ENCODE measurements at places on chromosomes 6 and 20.
A peak's percentile ranks its signal among the peaks of the same experiment; 100 is the strongest.

- no peak overlapping the region for H3K4me3 ChIP-seq
- peaks cover 6% of the 10 kb centered on the region for H3K27me3 ChIP-seq
Observed at GRCh38 chr6:169169941-169170582, 83.6 kb downstream of the THBS2 start.

GRCh38 chr6:28354688-28355554 lies 5.2 kb downstream of the ZKSCAN3 start:
- H3K4me3 ChIP-seq: peak overlapping the region; percentile 93
- no peak overlapping the region for H3K27ac ChIP-seq
- H3K36me3 ChIP-seq: peaks cover 9% of the 10 kb centered on the region
- peaks cover 16% of the 10 kb centered on the region for H3K4me1 ChIP-seq

- peaks cover 7% of the 10 kb centered on the region for H3K27me3 ChIP-seq
- no peaks in the 10 kb centered on the region for H3K36me3 ChIP-seq
- no peak overlapping the region for H3K27ac ChIP-seq
Observed at GRCh38 chr6:51892750-51893149, 194.7 kb downstream of the PKHD1 start.

DNA sequence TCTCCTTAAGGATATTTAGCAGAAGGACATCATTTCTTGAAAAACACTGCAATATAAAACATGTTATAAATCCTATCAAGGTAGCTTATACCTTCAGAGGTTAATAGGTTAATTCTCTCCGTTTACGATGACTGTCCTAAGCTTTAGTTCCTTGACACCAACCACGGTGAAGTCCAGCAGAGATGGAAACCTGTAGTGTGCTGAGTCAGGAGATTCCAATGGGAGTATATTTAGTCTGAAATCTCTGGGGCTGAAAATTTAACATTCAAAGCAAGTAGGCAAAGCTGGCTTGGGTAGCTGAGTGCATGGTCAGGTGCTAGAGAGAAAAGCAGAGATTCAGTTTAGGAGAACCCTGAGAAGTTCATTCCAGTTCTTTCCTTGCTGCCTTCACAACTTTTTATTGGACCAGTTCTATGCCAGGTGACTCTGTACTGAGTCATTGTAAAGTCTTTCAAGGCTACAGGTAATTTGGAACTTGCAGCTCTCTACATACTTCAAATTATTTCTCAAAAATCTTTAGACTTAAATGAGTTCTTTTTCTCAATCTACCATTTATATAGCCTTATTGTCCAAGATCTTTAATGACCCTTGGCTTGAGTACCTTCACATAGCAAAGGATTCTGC lies 1009.4 kb upstream of the FLRT3 start:
- no peak for DNase-seq
- peaks cover 2% of the 10 kb centered on the region for H3K27me3 ChIP-seq
- no peak overlapping the region for H3K27ac ChIP-seq
- no peak overlapping the region for H3K4me3 ChIP-seq
- H3K4me1 ChIP-seq: peaks cover 6% of the 10 kb centered on the region

DNA sequence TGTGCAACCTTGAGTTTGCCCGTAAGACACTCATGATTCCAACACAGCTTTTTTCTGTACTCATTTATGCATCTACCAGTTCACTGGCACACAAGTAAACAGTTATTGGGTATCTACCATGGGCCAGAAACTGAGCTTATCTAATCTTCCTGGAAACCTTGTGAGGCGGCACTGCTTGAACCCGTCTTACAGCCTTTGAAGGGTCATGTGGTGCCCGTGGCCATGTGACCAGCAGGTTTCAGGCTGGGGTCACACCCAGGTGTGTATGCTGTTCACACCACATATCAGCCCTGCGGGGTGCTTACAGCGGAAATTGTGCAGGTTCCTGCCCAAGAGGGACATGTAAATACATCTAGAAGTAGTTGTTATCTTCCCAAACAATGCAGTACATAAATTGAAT lies 6.1 kb downstream of the THBD start:
- no peak for DNase-seq
- H3K4me3 ChIP-seq: no peak overlapping the region
- H3K27me3 ChIP-seq: peaks cover 16% of the 10 kb centered on the region
- no peak overlapping the region for H3K27ac ChIP-seq

- no peak for DNase-seq
- peaks cover 2% of the 10 kb centered on the region for H3K4me1 ChIP-seq
- H3K27me3 ChIP-seq: peaks cover 23% of the 10 kb centered on the region
- no peaks in the 10 kb centered on the region for H3K36me3 ChIP-seq
- no peak overlapping the region for H3K4me3 ChIP-seq
Observed at GRCh38 chr20:48288930-48289507, 503.7 kb upstream of the SULF2 start.

DNA sequence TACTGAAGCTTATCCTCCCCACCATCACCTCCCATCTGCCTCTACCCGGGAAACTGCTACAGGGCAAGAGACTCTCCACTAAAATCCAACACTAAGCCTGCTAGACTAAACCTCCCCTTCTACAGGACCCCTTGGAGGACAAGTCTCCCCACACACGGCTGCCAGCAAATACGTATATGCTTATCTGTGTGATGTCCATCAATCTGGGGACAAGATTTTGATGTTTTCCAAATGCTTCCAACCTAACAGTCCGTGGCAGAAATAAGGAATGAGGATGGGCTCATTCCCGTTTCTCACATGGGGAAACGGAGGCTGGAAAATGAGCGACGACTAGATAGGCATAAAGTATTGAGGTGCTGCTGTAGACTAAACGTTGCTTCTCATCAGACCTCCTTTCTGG lies 1.8 kb downstream of the KCNK5 start:
- peaks cover 22% of the 10 kb centered on the region for H3K27me3 ChIP-seq
- no peak overlapping the region for H3K27ac ChIP-seq
- no peak overlapping the region for H3K4me3 ChIP-seq

DNA sequence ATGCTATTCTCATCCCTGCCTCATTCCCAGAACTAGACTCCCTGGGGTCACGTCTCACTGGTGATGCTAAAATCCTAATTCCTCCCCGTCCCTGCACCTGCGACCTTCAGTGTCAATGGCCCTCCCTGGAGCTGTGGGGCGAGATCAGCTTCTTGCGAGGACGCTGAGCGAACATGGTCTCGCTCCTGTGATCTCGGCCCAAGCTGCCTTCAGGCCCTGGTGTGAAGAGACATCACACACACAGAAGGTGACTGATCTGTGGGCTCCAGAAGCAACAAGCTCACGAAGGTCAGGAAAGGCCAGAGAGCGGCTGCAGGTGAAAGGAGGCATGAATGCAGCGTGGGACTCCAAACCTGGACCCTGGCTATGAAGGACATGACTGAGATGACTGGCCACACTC lies 139.5 kb upstream of the CST7 start:
- no peak overlapping the region for H3K4me3 ChIP-seq
- no peaks in the 10 kb centered on the region for H3K36me3 ChIP-seq
- no peak for DNase-seq
- H3K27ac ChIP-seq: no peak overlapping the region

- H3K27ac ChIP-seq: no peak overlapping the region
- H3K4me3 ChIP-seq: no peak overlapping the region
- no peaks in the 10 kb centered on the region for H3K36me3 ChIP-seq
Observed at GRCh38 chr6:142292166-142292924, 9.5 kb upstream of the ADGRG6 start.

- no peaks in the 10 kb centered on the region for H3K27me3 ChIP-seq
- H3K4me3 ChIP-seq: no peak overlapping the region
- H3K4me1 ChIP-seq: peaks cover 2% of the 10 kb centered on the region
- no peak for DNase-seq
- no peaks in the 10 kb centered on the region for H3K36me3 ChIP-seq
- no peak overlapping the region for H3K27ac ChIP-seq
Observed at GRCh38 chr6:15780437-15780836, 117.6 kb upstream of the DTNBP1 start.

GRCh38 chr6:116511424-116512110 lies at the start of gene CALHM5:
TSS of gene CALHM5 (plus strand) at chr6:116511639. CDS start at chr6:116511697, 58 bp downstream.
- no peak within 1 kb of the TSS for H3K4me3 ChIP-seq
- no peaks in the 10 kb centered on the region for H3K27me3 ChIP-seq
- no peaks in the 10 kb centered on the region for H3K36me3 ChIP-seq

DNA sequence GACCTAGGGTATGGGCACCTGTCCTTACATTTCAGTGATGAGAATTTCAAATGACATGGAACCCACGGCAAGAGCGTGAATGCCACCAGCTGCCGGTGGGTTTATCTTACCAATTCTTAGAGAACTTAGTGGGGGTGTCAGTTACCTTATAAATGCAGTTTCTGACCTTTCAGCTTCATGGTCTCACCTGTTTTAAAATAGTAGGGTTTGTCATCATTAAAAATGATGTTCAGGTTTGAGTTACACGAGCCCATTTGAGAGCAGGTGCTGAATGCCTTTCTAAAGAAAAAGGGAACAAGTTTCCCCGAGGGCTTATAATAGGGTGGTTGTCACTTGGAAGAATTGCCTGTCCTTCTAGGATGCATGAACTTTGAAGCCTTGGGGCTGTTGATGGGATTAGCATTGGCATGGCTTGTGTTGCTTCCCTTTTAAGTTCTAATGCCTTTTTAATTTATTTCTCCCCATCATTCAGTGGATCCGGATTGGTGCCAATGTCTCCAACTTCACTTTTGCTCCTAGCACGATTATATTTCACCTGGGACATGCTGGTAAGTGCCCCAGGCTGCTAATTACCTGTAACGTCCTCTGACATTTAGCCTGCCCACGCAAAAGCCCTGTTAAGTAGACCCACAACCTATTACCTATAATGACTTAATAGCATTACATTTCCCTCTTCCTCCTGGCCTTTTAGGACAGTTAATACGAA lies 27.9 kb downstream of the GHRH start:
- H3K27ac ChIP-seq: no peak overlapping the region
- no peak for DNase-seq
- H3K36me3 ChIP-seq: peaks cover 57% of the 10 kb centered on the region
- no peaks in the 10 kb centered on the region for H3K27me3 ChIP-seq
- no peaks in the 10 kb centered on the region for H3K4me1 ChIP-seq
- no peak overlapping the region for H3K4me3 ChIP-seq

GRCh38 chr20:33400812-33401183 lies 521 bp downstream of the CDK5RAP1 start:
- peaks cover 27% of the 10 kb centered on the region for H3K4me1 ChIP-seq
- H3K27me3 ChIP-seq: no peaks in the 10 kb centered on the region
- H3K36me3 ChIP-seq: peaks cover 3% of the 10 kb centered on the region

DNA sequence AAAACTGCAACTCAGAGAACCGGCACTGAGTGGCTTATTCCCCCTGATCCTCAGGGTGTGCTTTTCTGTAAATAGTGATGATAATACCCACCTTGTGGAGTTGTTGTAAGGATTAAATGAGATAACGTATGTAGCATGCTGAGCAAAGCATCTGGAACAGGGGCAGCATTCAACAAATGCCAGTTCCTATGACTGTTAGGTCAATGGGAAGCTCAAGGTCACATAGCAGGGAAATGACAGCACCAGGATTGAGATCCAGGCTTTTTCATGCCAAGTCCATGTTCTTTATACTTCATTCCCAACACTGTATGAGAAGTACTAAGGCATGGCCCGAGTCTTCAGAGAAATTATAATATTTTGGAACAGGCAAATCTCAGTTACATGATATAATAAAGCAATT lies 5.1 kb downstream of the RCAN2 start:
- peaks cover 18% of the 10 kb centered on the region for H3K27me3 ChIP-seq
- H3K4me3 ChIP-seq: no peak overlapping the region
- H3K36me3 ChIP-seq: no peaks in the 10 kb centered on the region
- H3K27ac ChIP-seq: no peak overlapping the region
- DNase-seq: no peak
- H3K4me1 ChIP-seq: peaks cover 2% of the 10 kb centered on the region

DNA sequence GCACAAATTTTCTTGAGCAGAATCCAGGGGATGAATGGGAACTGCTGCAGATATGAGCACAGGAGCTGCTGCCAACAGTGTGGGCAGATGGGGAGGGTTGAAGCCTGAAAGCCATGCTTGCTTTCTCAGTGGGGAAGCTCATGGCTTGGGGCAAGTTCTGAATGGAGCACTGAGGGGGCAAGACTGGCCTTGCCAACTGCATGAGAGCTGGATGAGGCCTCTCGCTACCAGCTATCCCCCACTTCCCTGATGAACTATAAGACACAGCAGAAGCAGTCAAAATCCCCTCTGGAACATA lies 28.3 kb downstream of the TREM1 start:
- no peak overlapping the region for H3K4me3 ChIP-seq
- peaks cover 12% of the 10 kb centered on the region for H3K36me3 ChIP-seq
- DNase-seq: no peak
- H3K27ac ChIP-seq: no peak overlapping the region
- H3K27me3 ChIP-seq: peaks cover 2% of the 10 kb centered on the region
- H3K4me1 ChIP-seq: peaks cover 12% of the 10 kb centered on the region

DNA sequence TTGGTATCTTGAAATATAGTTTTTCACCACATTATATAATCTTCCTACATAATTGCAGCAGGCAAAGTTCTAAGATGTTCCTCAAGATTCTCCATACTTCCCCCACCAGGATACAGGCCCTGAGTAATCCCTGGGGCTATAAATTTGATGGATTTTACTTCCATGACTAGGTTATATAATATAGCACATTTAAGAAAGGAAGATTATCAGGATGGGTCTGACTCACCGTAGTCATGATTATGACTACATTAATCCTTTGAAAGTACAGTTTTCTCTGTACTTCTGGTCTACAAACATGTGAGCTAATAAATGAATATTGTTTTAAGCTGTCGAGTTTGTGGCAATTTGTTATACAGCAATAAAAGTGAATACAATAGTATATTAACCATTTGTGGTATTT lies 122.5 kb downstream of the MACROD2 start:
- no peak for DNase-seq
- H3K36me3 ChIP-seq: no peaks in the 10 kb centered on the region
- no peaks in the 10 kb centered on the region for H3K4me1 ChIP-seq
- no peaks in the 10 kb centered on the region for H3K27me3 ChIP-seq

DNA sequence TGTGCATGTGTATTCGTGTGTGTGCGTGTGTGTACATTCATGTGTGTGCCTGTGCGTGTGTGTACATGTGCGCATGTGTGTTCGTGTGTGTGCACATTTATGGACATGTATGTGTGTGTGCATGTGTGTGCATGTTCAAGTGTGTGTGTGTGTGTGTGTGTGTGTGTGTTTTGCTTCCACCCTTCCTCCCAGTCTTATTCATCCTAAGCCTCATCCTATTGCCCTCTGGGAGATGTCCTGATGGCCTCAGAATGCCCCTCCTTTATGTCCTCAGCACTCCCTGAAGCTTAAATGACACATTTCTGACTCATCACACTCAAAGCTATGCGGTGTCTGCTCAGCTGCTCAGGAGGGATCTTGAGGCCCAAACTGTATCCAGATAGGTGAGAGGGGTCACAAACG lies 76.6 kb upstream of the CCDC167 start:
- no peaks in the 10 kb centered on the region for H3K36me3 ChIP-seq
- DNase-seq: no peak
- H3K27me3 ChIP-seq: peaks cover 3% of the 10 kb centered on the region
- H3K4me3 ChIP-seq: no peak overlapping the region
- H3K4me1 ChIP-seq: peaks cover 4% of the 10 kb centered on the region
